Stimulated activated CD4-positive, alpha-beta T cell treated with anti-CD3 and anti-CD28 coated beads, Interleukin-15, amount 100 ng/mL, for 24 hours (primary cell): ENCODE measurements at places on chromosomes 1 and 21.

GRCh38 chr1:84077476-84078107 is 66.5 kb upstream of the PRKACB start:
- DNase-seq = peak; percentile 81

DNA sequence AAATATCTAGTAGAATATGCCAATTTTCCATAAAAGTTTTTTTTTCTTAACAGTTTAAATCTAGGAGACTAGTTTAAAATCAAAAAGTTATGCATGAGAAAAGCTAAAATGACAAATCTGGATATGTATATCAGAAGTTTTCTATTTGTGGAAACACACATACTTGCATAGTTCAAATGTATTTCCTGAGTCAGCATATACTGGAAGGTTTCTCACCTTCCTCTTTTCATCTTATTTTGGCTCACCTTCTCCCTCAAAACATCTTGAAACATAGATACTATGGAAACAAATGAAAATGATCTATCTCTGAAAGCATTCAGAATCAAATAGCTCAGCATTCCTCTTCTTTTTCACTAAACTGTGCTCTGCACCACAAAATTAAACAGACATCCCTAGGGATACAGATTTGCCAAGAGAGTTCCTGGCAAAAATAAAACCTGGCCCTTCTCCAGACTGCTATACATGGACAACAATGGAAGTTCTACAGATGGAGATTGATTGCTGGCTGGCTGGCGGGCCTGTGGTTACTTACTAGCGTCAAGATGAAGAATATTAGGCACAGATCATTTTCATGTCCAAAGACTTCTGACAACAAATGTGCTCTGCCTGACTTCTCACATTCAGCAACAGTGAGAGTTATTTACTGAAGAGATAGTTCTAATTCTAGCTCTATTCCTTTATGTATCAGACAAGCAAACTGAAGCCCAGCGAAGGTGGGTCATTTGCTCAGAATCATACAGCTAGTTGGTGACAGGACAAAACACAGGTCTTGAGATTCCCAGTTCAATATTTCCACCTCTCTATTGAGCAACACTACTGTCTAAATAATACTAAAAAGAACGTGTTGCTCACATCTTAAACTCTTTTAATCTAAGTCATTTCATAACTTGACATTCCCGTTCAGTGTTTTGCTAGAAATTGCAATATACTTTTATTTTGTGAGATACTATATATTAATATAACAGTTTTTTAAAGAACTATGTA is 26.6 kb downstream of the DIPK1A start:
- no peak for DNase-seq

- no peak for DNase-seq
Observed at GRCh38 chr1:203291201-203292096, 13.9 kb upstream of the BTG2 start.

DNA sequence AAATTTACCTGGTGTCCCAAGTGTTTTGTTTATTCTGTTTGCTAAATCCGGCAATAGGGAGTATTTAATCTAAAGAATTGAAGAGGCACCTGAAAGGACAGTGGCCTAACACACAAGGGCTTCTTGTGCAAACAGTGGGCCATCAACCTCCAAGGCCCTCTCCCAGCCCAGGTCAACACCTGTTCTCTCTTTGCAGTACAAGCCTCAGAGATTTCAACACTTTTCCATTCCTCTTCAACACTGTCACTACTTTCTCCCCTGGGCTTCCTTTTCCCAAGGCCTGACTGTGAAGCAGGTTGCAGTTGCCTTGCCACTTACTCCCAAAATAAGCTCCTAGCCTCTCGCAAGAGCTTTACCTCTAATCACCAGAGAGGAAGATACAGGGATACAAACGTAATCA is 3.2 kb upstream of the SNAPIN start:
- DNase-seq = no peak

GRCh38 chr1:193192586-193192985 is 6.2 kb upstream of the B3GALT2 start:
- DNase-seq = no peak

DNA sequence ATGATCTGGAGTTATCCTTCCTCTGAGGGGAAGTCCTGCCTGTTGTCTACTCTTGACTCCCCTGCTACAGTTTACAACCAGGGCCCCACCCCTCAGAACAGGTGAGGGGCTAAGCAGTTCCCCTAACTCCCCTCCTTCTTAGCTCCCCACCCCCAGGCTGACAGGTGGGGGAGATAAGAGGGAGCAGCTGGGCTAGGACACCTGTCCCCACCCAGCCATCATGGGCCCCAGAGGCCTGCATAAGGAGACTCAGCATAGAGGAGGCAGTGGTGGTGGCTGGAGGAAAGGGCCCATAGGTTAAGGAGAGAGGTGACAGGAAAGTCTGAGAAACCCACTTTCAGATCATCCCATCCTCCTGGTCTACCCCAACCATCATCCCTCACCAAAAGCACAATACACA is 6.8 kb downstream of the MEF2D start:
- DNase-seq = no peak

DNA sequence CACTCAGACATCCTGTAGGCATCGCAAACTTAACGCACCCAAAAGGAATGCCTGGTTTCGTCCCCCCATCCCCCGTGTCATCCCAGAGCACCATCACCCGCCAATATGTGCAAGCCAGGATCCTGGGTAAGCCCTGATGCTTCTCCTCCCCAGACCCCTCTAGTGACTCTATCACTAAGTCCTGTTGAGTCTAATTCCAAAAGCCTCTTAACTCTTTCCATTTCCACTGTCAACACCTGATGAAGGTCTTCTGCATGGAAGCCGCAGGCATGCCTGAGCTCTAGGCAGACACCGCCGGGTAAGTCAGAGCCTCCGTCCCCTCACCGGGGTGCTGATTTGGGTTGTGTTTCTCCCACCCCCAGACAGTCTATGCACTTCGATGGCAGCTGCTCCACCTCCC is 5.3 kb upstream of the ADARB1 start:
- DNase-seq = no peak

- DNase-seq = no peak
Observed at GRCh38 chr1:1680031-1680911, 12.3 kb downstream of the SLC35E2B start.

DNA sequence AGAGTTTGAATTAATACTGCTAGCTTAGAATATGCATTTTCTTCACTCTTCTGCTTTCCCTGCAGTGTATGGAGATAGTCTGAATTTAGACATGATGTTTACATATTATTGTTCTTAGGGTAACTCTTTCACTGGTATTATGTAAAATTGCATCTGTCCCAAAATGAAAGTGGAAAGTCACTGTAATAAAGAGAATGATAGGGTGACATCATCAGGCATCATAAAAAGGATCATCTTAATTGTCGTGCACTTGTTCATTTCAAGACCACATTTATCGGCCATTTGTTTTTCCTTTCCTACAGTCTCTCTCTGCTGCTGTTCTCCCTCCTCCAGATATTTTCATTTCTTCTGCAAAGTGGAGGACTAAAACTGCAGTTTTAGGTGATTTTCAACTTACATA is 61.9 kb upstream of the ZNF281 start:
- DNase-seq = no peak

GRCh38 chr1:86423473-86423872 is 498 bp upstream of the CLCA2 start:
- DNase-seq = no peak

DNA sequence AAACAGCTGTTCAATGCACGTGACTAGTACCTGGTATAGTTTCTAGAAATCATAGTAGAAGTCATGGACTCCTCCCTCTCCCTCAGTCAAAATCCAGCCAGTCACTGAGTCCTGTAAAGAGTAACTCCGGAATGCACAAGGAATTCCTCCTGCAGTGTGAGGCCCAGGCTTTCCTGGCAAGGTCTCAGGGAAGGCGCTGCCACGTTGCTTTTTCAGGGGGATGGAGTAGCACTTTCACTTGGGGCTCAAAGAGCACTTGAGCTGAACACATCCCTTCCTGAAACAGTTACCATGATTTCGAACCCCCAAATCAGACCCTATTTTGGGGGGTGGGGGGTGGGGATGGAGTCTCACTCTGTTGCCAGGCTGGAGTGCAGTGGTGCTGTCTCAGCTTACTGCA is 26.4 kb upstream of the LRRC8D start:
- no peak for DNase-seq

DNA sequence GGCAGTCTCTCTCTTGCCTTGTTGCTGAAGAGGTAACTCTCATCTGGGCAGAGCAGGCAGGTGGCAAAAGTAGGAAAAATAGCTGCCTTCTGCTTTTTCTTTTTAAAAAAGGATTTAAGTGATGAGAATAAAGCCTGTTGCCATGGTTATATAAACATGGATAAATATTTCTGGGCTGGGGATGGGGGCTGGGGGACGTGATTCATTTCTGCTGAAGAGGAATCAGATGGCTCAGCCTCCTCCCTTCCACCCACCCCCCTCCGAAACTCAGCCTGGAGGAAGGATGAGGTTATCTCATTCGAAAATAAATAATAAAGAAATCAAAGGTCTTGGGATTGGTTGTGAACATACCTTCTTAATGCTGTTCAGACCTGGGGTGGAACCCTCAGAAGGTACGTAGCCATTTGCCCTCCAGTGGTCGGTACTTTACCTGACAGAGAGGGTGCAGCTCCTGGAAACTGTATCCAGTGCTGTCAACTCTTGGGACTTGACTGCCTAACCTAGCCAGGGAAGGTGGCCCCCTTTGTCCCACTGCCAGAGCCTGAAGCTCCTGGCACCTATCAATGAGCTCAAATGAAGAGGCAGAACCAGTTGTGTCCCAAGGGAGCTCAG is 3.8 kb upstream of the INKA2 start:
- no peak for DNase-seq

GRCh38 chr1:181099152-181100014 is 10.9 kb downstream of the IER5 start:
- peak; percentile 66 for DNase-seq

DNA sequence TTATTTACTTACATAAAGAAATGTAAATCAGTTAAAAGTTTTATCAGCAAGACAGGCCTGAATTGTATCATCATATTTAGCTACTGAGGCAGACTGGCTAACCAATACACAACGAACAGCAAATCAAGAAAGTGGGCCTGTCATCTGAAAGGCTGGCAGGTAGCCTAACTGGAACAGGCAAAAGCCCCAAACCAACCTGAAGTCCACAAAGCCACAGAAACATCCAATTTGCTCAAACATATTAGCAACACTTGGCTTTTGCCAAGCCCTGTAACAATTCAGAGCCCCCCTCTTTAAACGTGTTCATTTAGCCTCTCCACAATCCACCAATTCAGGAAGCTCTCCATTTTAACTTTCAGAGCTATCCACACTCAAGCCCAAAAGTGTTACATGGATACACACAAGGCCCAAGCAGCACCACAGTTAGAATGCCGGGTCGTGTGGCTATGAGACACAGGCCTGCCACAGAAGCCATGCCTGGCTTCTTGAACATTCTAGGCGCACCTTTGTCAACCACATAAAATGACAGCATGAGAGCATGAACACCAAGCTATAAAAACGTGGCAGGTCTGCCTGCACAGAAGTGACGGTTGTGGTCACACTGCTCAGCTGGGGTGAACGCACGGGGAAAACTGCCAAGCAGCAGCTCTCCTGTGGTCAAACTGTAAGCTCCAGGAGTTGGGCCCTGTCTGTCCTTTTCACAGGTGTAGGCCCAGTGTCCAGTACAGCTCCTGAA is 49.3 kb downstream of the CD34 start:
- DNase-seq = peak; percentile 38

- DNase-seq = no peak
Observed at GRCh38 chr1:12184008-12184681, 17.4 kb downstream of the TNFRSF1B start.

GRCh38 chr1:18256282-18257235 is 149.0 kb downstream of the IGSF21 start:
- DNase-seq = peak; percentile 20

DNA sequence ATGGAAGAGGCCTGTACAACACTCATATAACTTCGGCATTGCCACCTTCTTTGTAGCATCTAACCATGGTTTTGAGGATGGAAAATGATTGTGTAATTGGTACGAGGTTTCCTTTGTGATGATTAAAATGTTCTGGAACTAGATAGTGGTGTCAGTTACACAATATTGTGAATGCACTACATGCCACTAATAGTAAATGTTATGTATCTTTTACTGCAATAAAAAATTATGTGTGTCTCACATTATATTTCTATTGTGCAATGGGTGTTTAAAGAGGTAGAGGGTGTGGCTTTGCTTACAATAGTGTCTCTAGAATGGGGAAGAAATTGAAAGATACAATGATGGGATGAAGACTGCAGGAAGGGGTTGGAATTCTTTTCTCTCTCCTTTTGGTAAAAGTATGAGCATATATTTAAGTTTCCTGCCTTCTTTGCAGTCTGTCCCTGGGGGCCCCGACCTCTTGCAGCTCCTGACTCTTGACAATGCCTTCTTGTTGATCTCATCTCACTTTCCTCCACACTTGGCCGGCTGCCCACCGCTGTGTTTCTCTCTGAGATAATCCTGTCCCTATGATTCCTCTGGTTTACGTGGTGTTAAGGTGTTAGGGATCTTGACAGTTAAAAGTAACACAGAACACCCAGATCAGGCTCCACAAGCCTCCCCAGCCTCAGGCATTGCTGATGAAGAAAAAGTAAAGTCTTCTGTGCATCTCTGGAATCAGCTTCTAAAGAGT is 39.3 kb downstream of the MTARC1 start:
- no peak for DNase-seq

GRCh38 chr1:245217853-245218608 is 63.2 kb downstream of the KIF26B start:
- DNase-seq = no peak

- no peak for DNase-seq
Observed at GRCh38 chr1:98086796-98087441, 166.1 kb upstream of the DPYD start.

GRCh38 chr1:183080406-183080805 is 57.2 kb downstream of the LAMC1 start:
- DNase-seq = no peak

DNA sequence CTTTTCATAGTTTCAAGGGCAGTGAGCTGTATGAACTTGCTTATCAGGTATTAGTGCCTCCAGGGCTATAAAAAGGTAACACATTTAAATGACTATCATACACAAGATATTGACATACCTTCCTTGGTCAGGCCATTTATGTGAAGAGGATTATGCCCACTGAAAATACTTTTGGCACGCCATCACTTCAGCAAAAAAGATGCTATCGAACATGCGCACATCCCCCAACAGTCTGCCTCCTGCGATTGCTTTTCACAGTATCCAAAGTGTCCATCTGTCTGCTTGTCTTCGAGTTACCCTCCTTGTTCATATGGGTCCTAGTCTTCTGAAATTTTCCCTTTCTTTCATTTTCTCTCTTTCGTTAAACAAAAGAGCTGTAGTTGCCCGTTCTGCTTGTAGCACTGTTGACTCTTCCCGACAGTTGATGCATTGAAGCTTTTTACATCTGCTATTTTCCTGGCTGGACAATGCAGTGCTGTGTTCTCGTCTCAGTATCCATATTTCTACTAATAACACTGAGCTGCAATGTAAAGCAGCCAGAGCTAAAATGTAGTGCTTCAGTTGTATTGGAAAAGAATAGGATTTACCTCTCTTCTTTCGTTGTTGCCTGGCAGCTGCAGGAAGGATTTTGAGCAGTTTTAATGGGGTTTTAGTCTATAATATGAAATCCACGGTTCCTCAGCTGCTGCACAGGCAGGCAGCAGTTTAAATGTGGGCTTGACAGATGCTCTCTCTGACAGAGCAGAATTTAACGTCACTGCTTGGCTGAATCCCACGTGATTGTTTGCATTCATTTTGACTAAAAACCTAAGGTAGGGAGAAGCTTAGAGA is at the start of gene B3GALT2:
Gene B3GALT2, minus strand, starts transcription at position 713 of the 831 bp plus-strand sequence. CDS start 5,051 bp downstream, outside the sequence.
- DNase-seq = no peak

- no peak for DNase-seq
Observed at GRCh38 chr21:45403133-45403824, 1.7 kb upstream of the COL18A1 start.

GRCh38 chr1:60791226-60791625 is 291.1 kb upstream of the NFIA start:
- no peak for DNase-seq

GRCh38 chr1:225207791-225208190 is 220.0 kb downstream of the LBR start:
- DNase-seq = no peak

- DNase-seq = peak; percentile 58
Observed at GRCh38 chr1:161763522-161764098, 2.5 kb upstream of the ATF6 start.
